ENCODE measurements at places on chromosomes 3 and 15. TPM values are rescaled to one million over a fixed set of nuclear protein-coding genes. Genes with fewer than 3 reads are reported as not detected.

Gene RAD18
- total RNA-seq, result 11.7 TPM

Gene KATNBL1
- total RNA-seq, result 89.2 TPM

DNA sequence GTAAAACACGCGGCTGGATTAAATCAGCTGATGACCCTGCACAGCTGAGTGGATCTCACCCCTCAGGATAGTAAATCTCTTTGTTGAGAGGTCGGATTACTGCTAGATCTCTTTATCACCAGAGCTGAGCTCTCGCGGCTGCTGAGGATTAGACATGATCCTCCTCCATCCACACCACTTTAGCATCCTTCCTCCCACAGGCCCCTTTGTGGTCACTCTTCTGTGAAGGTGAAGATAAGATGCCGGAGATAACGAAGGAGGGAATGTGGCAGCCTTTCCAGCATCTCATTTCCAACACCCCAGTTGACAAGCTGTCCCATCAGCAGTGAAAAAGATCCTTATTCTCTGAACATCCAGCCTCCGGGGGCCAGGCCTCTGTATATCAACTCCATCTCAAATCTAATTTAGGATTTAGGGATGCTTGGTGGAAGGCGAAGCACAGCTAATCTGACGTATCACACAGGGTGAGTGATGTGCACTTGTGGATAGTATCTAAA is 47.5 kb upstream of the SELENOK start:
- no peaks in the 10 kb centered on the region for H3K4me1 ChIP-seq
- H3K27ac ChIP-seq, result no peak overlapping the region

DNA sequence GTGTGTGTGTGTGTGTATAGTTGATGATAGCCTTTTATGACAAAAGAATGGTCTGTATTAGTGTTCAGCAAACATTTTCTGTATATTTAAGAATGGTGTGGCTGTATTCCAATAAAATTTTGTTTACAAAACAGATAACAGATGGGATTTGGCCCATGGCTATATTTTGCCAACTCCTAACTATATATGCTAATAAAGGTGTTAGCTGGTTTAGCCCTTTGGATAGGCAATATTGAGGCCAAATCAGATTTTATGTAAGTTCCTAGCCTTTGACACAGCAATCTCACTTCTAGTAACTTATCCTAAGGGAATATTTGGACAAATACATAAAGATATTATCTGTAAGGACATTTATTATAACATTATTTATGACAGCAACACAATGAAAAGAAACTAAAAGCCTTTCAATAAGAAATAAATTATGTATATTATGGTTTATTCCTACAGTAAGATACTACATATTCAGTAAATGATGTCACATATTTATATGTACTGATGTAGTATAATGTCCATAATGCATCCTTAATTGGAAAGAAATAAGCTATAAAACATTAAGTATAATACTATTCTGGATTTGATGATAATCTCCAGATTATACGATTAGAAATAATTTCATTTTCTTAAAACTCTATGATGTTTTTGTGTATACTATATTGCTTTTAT is 264.0 kb downstream of the RBMS3 start:
- H3K27ac ChIP-seq, result no peak overlapping the region
- H3K36me3 ChIP-seq, result no peaks in the 10 kb centered on the region
- H3K4me3 ChIP-seq, result no peak overlapping the region

GRCh38 chr15:50876989-50877360 is 31.5 kb upstream of the AP4E1 start:
- no peaks in the 10 kb centered on the region for H3K36me3 ChIP-seq
- H3K27ac ChIP-seq, result no peak overlapping the region
- H3K4me3 ChIP-seq, result no peak overlapping the region
- DNase-seq, result peak; percentile 98
